ENCODE measurements at places on chromosomes 6 and 20.

GRCh38 chr20:51960047-51960675, 157.8 kb upstream of the SALL4 start:
- no peak for DNase-seq

- no peak for DNase-seq
Measured at GRCh38 chr6:108896111-108896661, 48.0 kb downstream of the ARMC2 start.

DNA sequence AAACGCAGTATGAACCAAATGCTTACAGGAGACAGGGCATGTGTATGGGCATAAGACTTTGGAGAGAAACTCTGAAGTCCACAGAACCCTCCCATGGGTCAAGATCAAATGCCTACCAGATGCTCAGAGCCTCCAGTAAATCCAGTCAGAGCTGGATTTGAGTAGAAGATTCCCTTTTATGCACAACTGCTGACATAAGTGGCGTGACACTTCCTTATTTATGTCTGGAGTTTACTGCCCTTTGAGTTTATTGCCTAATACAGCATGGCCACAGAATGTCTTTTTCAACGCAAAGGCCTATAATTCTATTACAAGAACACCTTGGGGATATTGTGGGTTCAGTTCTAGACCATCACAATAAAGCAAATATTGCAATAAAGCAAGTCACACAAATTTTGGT, 220.0 kb upstream of the FOXQ1 start:
- no peak for DNase-seq

DNA sequence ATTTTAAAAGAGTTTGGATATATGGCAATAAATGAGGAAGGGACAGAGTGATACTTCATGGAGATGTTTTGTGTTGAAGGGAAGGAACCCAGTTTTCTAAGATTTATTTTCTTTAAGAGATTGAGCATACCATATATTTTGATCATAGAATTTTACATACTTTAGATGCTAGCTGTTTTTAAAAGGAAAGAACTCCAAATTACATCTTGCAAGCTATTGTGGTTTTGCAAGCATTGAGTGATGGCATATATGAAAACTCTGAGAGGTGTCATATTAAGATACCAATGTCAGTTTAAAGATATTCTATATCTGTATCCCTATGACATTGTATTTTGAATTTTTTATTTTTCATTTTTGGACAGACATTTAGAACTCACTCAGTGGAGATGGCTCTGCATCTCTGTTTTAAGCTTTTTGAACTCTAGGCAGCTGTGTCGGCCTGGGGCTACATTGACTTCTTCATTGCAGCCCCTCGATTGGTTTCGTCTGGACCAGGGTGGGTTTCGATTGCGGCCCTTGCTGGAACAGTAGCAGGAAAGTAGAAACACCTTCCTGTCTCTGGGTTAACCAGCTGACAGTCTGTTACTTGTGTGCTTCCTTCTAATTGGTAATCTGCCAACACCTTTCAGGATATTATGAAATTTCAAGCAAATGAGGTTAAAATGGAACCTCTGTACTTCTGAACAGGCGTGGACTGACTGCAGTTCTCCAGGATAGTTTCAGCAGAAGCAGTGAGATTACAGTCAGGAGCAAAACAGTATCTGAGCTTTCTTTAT, 14.0 kb downstream of the IGF2R start:
- no peak for DNase-seq

DNA sequence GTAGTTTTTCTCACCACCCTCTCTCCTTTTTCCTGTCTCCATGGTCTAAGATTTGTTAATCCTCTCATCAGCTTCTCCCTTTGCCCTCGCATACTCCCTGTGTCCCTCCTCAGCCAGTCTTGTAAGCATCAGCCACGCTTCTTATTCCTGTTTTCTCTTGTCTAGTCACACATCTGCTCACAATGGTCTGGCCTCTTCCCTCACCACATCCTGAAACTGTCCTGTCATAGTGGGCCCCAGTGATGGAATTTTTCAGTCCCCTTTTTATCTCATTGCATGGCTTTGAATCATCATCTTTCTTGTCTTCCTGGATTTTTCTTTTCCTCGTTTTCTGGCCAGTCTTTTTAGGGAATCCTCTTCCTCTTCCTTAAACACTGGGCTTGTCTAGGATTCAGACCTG, 57.2 kb downstream of the GFRA4 start:
- no peak for DNase-seq
